ENCODE measurements at places on chromosomes 5 and 9.

- DNase-seq: no peak
These were observed 31.9 kb upstream of the GABRP start for GRCh38 chr5:170751631-170752030.

DNA sequence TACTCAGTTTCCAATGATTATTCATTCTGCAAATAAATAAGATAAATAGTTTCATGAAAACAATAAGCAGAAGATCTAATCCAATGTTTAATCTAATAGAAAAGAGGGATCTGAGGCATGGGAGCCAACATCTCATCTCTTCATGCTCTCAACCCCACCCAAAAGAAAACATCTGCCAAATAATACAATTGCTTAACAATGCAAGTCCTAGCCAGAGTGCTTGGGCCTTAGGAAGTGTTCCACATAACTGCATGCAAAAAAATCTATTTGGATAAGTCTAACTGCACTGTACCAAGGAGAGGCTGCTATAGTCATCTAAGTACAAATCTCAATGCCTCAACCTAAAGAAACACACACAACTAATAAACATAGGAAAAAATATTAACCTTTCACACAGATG lies 606.0 kb downstream of the CDH9 start:
- no peak for DNase-seq

- no peak for DNase-seq
These were observed 4.7 kb downstream of the SARDH start for GRCh38 chr9:133733421-133733795.

DNA sequence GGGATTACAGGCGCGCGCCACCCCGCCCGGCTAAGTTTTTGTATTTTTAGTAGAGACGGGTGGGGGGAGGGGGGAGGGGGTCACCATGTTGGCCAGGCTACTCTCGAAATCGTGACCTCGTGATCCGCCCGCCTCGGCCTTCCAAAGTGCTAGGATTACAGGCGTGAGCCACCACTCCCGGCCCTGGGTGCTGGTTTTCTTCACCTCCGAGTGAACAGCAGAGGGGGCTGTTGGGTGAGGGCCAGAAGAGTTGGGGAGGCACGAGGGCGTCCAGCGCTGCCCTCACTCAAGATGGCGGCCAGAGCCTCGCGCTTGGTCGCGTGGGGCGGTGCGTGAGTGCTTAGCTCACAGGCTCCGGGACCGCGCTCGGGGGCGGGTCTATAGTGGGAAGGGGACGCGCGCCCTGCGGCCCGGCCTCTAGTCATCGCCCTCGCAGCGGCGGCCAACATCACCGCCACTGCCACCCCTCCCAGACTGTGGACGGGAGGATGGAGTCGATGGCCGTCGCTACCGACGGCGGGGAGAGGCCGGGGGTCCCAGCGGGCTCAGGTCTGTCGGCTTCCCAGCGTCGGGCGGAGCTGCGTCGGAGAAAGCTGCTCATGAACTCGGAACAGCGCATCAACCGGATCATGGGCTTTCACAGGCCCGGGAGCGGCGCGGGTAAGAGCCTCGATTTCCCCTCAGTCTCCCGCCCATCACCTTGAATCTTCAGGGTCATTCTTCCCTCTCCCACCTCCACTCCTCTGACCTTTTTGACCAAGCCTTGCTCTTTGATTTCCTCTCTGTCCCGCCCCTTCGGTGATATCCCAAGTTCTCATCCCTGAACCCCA lies at the start of gene CAMLG:
CAMLG (plus strand) TSS at position 416 of the 830 bp plus-strand sequence; CDS start at position 489, 73 bp downstream.
- peak; percentile 73 for DNase-seq

DNA sequence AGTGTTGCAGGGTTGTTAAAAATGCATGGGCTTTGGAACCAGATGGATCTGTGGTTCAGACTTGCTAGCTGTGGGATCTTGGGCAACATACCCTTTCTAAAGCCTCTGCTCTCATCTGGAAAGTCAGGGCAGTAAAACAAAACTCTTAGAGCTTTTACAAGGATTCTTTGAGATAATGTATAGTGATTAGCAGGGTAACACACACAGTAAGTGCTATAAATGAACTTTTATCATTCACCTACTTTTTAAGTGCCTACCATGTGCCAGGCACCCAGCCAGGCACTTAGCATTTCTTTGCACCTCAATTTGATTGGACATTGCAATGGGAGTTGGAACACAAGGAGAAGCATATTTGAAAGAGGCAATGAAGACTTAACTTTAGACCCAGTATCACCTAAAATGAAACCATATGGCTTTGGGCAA lies 208.6 kb upstream of the PAPPA start:
- DNase-seq: no peak

GRCh38 chr9:96495341-96495740 lies 45.4 kb downstream of the HABP4 start:
- no peak for DNase-seq

DNA sequence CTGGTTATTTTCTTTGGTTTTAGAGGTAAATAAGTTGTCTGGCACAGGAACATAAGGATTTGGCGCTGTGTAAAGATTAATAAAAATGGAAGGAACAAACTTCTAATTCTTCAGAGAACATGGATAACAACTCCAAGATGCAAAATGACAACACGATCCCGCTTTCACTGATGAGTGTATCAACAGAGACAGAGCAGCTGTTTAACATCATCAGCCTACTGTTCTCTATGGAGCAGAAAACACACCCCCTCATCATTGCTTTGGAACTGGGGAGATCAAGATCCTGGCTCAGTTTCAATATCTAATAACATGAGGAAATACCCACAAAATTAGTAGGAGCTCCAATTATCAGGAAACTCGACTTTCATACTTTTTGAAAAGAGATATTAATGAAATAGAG lies 8.3 kb upstream of the GAS1 start:
- no peak for DNase-seq

- DNase-seq: peak; percentile 57
These were observed 28.4 kb upstream of the SLC12A7 start for GRCh38 chr5:1140171-1140817.

- no peak for DNase-seq
These were observed 96.7 kb upstream of the FER start for GRCh38 chr5:108650997-108651396.

- DNase-seq: no peak
These were observed 10.2 kb downstream of the OR13J1 start for GRCh38 chr9:35859990-35860339.

DNA sequence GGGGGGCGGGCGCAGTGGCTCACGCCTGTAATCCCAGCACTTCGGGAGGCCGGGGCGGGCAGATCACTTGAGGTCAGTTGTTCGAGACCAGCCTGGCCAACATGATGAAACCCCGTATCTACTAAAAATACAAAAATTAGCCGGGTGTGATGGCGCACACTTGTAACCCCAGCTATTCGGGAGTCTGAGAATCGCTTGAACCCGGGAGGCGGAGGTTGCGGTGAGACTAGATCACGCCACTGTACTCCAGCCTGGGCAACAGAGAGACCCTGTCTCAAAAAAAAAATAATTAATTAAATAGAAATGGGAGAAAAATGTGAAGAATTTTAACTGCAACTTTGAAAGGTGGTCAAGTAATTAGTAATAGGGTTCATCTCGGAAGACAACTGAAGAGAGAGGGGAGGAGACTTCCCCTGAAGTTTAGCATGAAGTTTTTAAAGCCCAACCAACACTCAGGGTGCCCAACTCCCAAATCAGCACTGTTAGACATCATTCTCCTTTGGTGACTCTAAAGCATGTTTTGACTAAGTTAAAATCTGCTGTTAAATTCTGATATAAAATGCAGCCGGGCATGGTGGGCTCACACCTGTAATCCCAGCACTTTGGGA lies 1.4 kb upstream of the CSNK1A1 start:
- DNase-seq: no peak

- DNase-seq: peak; percentile 44
These were observed 90.7 kb downstream of the PTCH1 start for GRCh38 chr9:95425910-95426551.

GRCh38 chr9:16348531-16348930 lies 521.9 kb downstream of the BNC2 start:
- no peak for DNase-seq

- DNase-seq: no peak
These were observed 40.3 kb downstream of the NUP188 start for GRCh38 chr9:128987805-128988204.

- DNase-seq: no peak
These were observed 86.8 kb downstream of the MELK start for GRCh38 chr9:36659500-36659899.

- no peak for DNase-seq
These were observed 63.7 kb downstream of the HABP4 start for GRCh38 chr9:96513622-96514021.

GRCh38 chr9:23814243-23814642 lies 11.8 kb downstream of the ELAVL2 start:
- DNase-seq: no peak

DNA sequence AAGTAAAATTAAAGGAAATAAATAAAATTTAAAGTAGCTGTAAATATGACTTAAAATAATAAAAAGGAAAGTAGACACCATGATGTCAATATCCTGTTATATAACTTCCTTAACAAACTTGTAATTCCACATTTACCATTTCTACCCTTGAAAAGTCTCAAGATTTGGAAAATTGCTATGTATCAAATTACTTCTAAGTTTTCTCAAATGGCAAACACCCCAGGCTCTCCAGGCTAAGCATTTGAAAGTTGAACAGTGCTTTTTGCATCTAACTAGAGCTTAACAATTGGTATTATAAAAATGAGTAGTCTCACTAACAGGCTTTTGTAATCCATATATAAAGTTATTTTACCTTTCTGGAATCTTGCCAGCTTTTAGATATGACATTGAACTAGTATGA lies 41.5 kb upstream of the MACIR start:
- no peak for DNase-seq

GRCh38 chr9:129582855-129583254 lies 38.0 kb downstream of the C9orf50 start:
- DNase-seq: no peak

- peak; percentile 91 for DNase-seq
These were observed at the start of gene SPTLC1 for GRCh38 chr9:92115071-92115858. Gene SPTLC1, minus strand, starts transcription at chr9:92115413. Its CDS starts 43 bp downstream, at chr9:92115370.

DNA sequence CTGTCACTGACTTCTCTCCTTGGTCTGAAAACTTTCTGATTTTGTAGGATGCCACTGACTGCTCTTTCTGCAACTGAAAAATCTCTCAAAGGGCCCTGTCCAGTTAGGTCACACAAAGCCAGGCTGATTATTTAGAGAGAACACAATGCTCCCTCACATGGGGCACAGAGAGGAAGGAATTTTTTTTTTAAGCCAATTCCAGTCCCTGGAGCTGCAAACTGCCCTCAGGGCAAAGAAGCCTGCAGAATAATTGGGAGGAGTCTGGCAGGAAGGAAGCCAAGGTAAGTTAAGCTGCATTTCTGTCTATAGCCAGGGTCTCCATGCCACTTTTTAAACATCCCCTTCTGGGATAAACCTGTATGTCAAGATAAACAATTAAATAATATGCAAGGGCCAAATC lies 305.5 kb downstream of the ZSWIM6 start:
- DNase-seq: no peak

DNA sequence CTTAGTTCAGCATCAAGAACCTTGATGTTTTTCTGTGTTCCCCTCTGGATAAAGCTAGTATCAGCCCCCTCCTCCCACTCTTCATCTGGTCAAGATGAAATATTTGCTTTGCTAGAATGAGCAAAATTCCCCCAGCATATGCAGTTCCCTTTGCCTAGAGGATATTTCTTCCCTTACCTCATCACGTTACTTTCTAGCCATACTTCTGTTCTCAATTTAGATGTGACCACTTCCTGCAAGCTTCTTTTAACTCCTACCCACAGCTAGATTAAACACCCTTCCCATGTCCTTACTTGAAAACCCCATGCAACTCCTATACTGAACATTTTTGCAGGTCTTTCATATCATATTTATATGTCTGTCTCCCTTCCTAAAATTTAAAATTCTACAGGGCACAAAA lies 178.9 kb upstream of the TUSC1 start:
- no peak for DNase-seq

DNA sequence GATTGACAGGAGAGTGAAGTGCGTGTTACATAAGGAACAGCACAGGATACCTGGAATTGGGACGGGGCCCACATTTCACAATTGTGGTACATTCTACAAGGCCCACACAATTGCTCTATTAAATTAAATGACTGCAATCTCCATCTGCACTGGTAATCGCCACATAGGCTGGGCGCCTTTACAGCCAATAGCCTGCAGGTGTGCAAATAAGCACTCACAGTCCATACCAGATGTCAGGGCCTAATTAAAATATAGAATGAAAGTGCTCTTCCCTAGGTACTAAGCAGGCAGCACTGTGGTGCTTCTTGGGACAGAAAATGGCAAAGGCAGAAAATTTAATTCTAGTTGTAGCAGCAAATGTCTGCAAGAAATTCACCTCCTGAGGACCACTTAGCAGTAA lies 82.7 kb downstream of the ATP10B start:
- DNase-seq: no peak

GRCh38 chr5:65620021-65620420 lies 4.1 kb downstream of the TRIM23 start:
- DNase-seq: no peak

GRCh38 chr9:76403352-76403751 lies 9.1 kb upstream of the RFK start:
- peak; percentile 65 for DNase-seq

DNA sequence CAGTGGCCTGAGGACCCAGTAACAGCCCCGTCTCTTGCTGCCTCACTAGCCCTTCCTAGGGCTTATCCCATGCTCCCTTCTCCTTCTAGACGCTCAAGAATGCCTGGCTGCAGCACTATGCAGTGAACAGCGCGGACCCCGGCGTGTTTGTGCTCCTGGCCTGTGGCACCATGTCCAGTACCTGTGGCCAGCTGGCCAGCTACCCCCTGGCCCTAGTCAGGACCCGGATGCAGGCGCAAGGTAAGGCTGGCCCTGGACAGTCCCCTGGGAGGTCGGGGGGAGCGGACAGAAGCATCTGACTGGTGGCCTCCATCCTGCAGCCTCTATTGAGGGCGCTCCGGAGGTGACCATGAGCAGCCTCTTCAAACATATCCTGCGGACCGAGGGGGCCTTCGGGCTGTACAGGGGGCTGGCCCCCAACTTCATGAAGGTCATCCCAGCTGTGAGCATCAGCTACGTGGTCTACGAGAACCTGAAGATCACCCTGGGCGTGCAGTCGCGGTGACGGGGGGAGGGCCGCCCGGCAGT lies 20.5 kb downstream of the PTGES2 start:
- DNase-seq: no peak

DNA sequence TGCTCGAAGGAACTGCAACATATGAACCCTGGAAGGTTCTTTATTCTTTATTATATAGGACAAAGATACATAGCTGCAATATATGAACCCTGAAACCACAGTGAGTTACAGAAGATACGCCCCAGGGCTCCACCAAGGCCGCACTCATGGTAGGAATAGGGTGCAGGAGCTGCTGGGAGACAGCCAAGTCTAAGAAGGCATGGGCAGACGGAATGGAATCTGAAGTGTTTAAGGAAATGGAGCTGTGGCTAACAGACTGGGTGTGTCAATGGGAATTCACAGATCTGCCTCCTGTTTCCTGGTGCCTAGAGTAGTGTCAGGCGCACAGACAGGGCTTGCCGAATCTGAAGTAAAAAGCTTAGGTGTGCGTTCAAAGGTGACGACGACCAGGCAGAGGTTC lies 286.4 kb downstream of the DENND1A start:
- DNase-seq: peak; percentile 91
